Left ventricle myocardium inferior (tissue), 1 donor: ENCODE measurements at places on chromosomes 6 and 20.

DNA sequence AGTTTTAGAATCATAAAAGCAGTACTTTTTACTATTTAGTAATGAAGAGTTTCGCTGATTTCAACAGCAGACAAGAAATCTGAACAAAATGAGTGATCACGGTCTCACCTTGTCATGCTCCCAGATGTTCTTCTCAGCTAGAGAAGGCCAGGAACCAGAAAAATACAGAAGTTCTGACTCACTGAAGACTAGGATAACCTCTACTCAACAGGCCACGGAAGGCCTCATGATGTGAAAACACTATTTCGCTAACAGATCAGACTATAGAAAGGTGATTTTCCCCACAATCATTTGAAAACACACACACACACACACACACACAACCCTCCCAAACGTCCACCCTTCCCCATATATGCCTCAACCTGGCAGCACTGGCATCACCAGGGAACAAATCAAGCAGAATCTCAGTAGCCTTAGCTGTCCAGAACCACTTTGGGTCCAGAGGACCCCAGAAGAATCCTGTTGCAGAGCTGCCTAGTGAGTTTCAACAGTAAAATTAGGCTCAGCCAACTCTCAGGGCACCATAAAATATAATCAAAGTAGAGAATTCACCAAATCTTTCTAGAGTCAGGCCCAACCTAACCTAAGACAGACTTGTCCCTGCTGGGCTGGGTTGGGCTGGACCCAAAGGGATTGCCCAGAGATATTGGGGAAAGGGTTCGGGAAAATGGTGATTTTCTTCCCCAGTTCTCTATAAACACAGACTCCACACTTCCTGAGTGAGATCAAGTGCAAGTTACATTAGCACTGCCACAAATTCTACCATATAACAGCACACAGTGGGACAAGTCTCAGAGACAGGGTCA lies 7.9 kb downstream of the EXOC2 start:
- no peak for DNase-seq

DNA sequence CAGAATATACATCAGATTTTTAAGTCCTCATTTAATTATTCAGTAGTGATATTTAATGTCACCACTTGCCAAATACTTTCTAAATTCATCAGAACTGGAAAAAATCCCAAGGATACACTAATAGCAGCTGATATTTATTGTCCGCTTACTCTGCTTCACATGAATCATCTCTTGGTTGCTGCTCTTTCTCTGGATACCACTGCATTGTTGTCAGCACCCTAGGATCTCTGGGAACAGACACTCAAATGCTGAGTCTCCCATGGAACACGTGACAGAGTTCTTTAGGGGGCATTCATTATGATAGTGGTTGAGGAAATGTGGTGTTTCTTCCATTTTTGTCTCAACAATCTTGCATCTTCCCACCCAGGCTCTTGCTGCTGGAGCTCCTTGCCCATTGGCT lies 318.0 kb downstream of the RFPL4B start:
- DNase-seq = no peak

- peak; percentile 36 for DNase-seq
These were observed 16.4 kb downstream of the ZNF311 start for GRCh38 chr6:28988536-28989311.

DNA sequence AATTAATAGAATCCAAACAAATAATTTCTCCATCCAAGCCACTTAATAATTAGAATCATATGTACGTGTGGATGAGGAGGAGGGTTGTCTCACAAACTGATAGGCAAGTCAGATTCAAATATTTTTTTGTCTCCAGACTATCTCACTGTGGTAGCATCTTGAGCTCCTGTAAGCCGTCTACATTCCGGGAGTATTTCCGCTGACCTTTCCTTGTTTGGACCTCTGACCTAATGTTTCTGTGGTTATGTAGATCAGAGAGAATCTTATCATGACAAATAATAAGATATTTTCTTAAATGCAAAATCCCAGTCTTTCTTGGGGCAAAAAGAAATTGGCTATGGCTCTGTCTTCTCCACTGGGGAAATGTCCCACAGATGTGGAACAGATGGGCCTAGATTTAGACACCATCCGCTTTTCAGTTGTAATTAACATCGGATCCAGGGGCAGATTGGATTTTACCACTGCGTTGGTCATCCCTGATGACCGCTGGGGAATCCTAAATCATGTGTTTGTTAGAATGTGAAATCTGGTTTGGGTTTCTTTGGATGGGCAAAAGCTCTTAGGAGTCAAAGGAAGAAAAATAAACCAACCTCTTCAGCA lies 197.1 kb upstream of the RIN2 start:
- DNase-seq = no peak

DNA sequence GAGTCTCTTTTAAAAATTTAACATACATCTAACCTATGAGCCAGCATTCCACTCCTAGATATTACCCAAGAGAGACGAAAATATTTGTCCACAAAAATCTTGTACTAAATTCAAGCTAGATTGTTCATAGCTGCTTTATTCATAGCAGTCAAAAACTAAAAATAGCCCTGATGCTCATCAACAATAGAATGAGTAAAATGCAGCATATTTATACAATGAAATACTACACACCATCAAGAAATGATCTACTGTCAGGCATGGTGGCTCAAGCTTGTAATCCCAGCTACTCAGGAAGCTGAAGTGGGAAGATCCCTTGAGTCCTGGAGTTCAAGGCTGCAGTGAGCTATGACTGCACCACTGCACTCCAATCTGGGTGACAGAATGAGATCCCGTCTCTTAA lies 22.0 kb upstream of the SRC start:
- no peak for DNase-seq

DNA sequence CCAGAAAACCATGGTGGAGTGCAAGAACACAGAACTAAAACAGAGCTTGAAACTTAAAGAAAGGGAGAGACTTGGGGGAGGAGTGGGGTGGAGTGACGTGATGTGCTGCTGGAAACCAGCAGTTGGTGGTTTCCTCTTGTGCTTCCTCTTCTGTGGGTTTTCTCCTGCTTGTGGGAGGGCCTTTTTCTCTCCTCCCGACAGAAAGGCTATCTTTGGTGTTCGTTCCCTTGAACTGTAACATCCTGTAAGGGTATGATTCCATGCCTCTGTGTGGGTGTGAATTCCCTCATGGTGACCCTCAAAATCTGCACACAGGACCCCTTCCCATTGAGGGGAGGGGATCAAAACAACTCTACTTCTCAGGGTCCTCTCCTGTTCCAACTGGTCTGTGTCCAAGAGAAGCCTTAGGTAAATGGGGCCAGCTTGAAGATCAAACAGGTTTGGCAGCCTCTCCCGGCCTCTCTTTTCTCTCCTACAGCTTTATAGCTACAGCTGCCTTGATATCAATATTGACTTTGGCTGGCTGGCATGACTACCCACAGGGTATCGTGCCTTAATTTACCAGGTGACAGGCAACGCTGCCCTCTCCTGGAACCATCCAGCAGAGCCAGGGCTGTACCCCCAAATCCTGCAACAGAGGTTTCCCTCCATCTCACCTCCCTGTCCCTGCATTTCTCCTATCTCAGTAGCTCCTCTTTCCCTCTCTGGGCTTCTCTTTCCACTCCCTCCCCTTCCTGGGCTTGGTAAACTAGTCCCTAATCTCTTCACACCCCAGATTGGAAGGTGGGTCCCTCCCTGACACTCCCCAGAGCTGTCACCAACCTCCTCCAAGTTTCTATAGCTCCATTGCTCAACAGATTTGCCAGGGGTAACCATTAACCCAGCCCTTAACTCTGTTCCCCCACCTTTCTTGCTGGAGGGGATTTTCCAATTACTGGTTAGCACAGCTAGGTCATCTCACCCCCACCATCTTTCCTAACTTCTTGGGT lies 1.5 kb upstream of the MSH5 start:
- DNase-seq = no peak

GRCh38 chr6:33567836-33568235 lies 12.2 kb downstream of the BAK1 start:
- no peak for DNase-seq

- DNase-seq = no peak
These were observed 34.3 kb upstream of the COL9A1 start for GRCh38 chr6:70336996-70337742.

- DNase-seq = no peak
These were observed 17.1 kb downstream of the RIPOR3 start for GRCh38 chr20:50674138-50674825.

- no peak for DNase-seq
These were observed 4.2 kb downstream of the SSTR4 start for GRCh38 chr20:23039136-23039875.

- DNase-seq = peak; percentile 89
These were observed at the start of gene ARHGAP18 for GRCh38 chr6:129709769-129710449. TSS of gene ARHGAP18 (minus strand) at chr6:129710177. CDS start at chr6:129710136, 41 bp downstream.

- no peak for DNase-seq
These were observed 103.5 kb downstream of the CD24 start for GRCh38 chr6:106870824-106871717.

GRCh38 chr6:36685166-36685924 lies 6.8 kb downstream of the CDKN1A start:
- DNase-seq = no peak

- DNase-seq = no peak
These were observed 29.7 kb downstream of the FOXC1 start for GRCh38 chr6:1639430-1639829.

- DNase-seq = no peak
These were observed 95.1 kb downstream of the TPBG start for GRCh38 chr6:82458705-82459104.

DNA sequence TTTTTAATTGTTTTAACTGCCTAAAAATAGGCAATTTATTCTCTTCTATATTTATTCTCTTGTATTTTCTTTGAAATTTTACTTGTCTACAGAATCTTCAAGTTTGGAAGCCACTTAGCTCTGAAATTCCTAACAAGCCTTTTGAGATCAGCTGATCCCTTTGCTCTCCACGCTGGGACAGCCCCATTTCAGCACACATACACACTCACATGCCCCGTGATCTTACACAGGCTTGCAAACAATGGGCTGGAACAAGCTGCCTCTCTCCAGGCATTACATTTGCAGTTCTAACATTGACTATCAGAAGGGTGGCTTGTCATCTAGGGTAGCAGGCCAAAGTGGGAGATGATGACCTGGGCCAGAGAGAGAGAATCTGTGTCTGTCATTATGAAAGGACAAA lies 62.1 kb upstream of the RAB32 start:
- DNase-seq = no peak

- no peak for DNase-seq
These were observed 60.4 kb upstream of the QKI start for GRCh38 chr6:163354085-163354484.

- DNase-seq = no peak
These were observed 61.1 kb downstream of the FAM217A start for GRCh38 chr6:4017834-4018170.

DNA sequence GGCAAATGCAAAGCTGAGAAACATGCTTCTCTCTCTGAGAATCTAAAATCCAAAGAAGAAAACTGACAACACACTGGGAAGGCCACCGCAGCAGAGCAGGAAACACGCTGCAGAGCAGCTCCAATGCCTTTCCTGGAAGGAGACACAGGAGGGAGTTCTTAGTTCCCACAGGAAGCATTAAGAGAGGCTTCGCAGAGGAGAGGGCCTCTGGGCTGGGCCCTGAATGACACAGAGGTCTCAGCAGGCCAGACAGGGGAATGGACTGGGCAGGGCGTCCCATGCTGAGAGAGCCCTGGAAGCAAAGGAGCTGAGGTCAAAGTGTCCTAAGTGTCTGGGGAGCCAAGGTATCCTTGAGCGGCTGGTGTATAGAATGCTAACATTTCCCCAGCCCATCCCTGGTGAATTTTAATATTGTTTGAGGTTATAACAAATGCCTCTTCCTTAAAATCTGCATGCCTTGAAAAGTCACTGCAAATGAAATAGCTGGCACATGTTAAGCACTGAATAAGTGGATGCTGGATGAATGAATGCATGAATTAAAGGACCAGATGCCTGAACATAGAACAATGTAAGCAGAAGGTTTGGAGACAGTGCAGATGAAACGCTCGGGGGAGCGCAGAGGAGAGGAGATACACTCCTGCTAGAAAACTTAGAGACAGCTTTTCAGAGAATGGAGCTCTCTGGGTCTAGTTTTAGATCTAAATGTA lies 110.0 kb upstream of the SYNDIG1 start:
- DNase-seq = no peak

GRCh38 chr6:802701-803100 lies 109.8 kb upstream of the EXOC2 start:
- no peak for DNase-seq

GRCh38 chr6:124881898-124882578 lies 80.2 kb upstream of the RNF217 start:
- peak; percentile 17 for DNase-seq

DNA sequence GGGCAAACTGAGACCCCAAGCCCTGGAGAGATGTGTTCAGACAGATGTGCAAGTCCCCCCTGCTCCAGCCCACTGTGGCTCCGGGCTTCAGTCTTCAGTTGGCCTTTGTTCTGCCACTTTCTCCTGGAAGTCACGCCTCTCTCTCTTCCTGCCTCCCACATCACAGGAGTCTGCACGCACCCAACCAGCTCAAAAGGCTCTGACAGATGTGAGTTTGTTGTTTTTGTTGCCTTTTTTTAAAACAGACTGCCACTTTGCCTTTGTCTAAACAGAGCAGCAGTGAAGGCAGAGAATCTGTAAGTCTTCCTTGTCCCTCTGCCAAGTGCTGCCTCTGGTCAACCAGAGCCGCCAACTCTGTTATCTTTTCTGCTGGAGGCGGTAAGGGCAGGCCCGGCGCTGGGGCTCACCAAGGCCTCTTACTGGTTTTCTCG lies 149.7 kb downstream of the TFAP2C start:
- peak; percentile 28 for DNase-seq

DNA sequence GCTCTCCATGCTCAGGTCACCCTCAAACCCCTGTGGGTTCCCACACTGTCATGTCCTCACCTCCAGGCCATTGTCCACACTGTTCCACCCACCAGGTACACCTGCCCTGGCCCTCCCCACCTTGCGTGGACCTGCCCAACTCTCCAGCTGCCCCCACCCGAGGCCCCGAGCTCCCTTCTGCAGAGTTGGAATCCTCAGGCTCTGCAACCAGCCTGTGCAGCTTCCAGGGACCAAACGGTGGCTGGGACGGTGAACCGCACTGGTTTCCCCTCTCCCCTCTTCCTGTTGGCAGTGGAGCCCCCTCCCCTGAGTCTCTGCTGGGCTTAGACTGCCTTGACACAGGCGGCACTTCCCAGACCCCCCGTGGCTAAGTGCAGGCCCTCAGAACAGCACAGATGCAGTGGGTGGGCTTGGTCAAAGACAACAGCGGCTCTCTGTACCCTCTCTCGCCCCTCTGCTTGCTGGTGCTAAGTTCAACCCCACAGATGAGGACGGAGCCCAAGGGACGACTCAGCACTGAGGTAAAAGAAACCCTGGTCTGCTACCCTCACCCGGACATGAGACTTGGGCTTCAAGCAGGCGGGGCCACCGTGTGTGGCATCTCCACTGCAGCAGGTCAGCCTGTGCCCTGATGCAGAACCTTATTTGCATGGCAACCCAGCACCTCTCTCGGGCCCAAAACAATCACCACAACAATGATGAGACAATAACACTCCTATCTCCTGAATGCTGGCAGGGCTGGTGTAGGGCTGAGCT lies 11.0 kb downstream of the ZBP1 start:
- no peak for DNase-seq

GRCh38 chr6:168050881-168051586 lies 28.0 kb downstream of the FRMD1 start:
- DNase-seq = no peak

- no peak for DNase-seq
These were observed 233.8 kb downstream of the LRFN2 start for GRCh38 chr6:40353197-40353966.
